ENCODE measurements at places on chromosomes 1 and 21.

- peak; percentile 50 for DNase-seq
Observed at GRCh38 chr21:38386967-38387366, 111.3 kb downstream of the ERG start.

- no peak for DNase-seq
Observed at GRCh38 chr1:31802190-31803150, 13.4 kb downstream of the SPOCD1 start.

- no peak for DNase-seq
Observed at GRCh38 chr1:228001738-228002535, 4.9 kb upstream of the WNT3A start.

GRCh38 chr1:42214447-42214871, 49.9 kb upstream of the GUCA2A start:
- DNase-seq, result peak; percentile 47

- DNase-seq, result no peak
Observed at GRCh38 chr21:38834725-38835124, 29.0 kb downstream of the ETS2 start.

DNA sequence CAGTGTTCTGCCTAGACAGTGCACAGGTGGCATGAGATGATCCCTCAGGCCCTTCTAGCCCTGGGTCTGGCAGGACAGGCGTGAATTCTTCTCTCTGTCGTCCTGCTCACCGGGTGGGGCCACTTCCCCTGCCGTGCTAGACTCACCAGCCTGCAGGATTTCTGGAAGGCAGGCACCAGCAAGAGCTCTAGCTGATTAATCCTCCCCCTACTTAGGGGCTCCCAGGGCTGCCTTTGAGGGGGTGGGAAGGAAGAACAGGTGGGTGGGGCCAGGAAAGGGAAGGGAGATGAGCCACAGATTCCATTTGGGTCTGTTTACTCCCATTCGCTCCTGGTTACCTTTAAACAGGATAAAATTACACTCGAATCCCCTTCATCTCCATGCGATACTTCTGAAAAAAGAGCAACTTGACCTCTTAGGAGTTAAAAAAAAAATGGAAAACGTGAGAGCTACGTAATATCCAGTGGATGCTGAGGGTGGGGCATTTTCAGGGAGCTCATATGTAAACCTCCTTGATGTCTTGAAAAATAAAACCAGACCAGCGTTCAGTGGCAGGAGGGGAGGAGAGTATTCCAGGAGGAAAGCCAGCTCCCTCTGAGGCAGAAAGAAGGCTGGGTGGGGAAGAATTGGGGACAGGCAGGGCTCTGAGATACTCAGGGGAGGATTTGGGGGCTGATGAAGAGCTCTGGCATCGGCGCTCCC, 665.5 kb downstream of the PTPRU start:
- no peak for DNase-seq

DNA sequence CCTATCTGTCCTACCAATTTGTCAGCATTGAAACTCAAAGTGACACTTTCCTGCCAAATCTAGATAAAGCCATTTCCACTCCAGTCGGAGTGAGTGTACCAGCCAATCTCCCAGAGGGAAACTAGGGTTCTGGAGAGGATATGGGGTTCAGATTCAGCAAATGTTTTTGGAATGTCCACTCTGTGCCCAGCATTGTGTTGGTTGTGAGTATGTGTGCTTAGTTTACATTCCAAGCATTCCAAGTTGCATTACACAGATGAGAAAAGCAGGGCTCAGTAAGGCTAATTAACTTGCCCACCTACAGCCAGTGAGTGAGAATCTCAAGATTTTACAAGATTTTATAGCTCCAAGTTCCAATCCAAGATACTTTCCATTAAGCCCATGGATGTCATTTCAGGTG, 26.4 kb upstream of the RGS16 start:
- no peak for DNase-seq

DNA sequence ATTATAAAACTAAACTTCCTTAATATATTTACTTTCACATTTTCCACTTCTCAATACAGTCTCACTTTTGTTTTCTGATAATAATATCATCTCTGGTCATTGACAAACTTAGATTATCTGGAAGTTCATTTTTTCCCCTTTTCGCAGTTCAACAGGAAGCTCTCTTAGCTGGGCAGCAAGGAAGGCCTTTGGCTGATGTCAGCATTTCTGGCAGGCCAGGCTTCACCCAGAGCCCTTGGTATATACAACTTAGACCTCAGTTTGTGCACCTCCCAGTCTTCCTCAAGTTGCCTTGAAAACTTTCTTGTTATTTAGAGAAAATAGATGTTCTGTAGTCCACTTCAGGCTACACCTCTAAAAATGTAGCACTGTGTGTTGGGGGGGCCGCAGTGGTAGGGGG, 1103.6 kb downstream of the AMY1C start:
- DNase-seq, result no peak

DNA sequence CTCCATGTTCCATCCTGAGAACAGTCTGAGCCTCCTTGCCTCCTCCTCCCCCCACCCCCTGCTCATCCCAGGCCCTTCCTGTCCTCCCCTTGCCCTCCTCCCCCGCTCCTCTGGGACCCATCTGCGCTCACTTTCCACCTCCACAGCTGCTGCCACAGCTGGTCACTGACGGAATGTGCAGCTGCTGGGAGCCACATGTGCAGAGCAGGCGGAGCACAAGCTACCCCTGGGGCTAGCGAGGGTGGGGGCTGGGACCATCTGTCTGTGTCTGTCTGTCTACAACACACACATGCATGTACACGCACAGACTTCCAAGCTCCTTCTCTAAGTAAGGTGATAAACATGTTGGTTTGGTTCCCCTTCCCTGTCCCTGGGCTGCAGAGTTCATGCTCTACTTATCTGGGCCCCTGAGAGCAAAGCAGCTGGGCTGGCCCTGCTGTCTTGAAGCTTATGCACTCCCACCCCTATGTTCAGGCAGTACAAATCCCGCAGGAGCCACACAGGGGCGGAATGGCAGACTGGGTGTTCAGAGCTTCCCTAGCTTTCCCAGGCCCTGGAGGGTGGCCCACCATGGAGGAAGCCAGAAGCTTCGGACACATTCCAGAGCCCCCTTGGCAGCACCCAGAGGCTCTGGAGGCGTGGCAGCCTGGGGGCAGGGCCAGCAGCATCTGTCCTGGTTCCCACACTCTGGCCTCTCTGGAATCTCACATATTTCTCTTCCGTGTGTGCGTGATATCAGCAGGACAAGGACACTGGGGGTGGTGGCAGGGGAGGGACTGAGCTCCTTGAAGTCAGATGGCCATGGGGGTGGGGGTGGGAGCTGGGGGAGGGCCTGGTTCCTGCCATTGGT, 7.0 kb upstream of the HEYL start:
- DNase-seq, result peak; percentile 62

GRCh38 chr1:208654241-208654640, 410.1 kb upstream of the PLXNA2 start:
- peak; percentile 34 for DNase-seq

- peak; percentile 87 for DNase-seq
Observed at GRCh38 chr1:97013941-97014340, 292.4 kb downstream of the PTBP2 start.

- no peak for DNase-seq
Observed at GRCh38 chr1:41700986-41701535, 216.6 kb upstream of the EDN2 start.

DNA sequence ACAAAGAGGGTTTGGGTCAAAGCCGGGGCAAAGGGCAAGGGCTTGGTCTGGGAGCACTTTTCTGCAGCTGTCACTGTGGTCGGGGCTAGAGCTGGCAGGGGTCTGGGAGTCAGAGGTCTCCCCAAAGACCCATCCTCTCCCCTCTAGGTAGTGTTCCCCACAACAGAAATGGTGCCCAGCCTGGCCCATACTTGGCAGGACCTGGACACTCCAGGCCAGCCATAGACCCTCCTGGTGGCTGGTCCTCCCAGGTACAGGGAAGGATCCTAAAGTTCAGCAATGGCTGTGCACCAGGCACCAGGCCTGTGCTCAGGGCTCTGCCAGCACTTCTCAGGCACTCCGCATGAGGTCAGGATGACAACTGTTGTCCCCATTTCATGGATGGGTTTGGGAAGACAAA, 11.0 kb downstream of the ESPN start:
- DNase-seq, result no peak

- peak; percentile 42 for DNase-seq
Observed at GRCh38 chr1:64195081-64195395, 8.4 kb upstream of the UBE2U start.

GRCh38 chr21:29449306-29449950, 150.7 kb downstream of the BACH1 start:
- no peak for DNase-seq

- no peak for DNase-seq
Observed at GRCh38 chr21:34803782-34804370, 135.1 kb downstream of the CLIC6 start.

DNA sequence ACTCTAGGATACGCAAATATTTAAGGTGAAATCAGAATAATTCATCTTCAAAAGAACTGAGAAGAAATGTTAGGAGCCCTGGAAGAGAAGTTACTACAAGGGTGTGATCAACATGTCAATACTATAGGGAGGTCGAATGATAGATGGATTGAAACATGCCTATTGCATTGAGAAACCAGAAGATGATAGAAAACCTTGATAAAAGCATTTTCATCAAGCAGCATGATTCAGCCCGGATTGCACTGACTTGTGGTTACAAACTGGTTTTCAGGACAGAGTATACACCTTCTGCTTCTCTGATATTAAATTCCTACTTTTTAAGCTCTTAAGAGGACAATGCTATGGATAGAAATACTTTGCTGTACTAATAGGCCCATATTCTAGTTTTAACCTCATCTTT, 164.2 kb downstream of the FMN2 start:
- peak; percentile 62 for DNase-seq

GRCh38 chr1:224852901-224853568, 76.4 kb upstream of the DNAH14 start:
- peak; percentile 70 for DNase-seq

GRCh38 chr1:111976332-111976731, 13.1 kb downstream of the KCND3 start:
- no peak for DNase-seq

GRCh38 chr1:167474191-167474641, 44.1 kb downstream of the CD247 start:
- DNase-seq, result no peak

DNA sequence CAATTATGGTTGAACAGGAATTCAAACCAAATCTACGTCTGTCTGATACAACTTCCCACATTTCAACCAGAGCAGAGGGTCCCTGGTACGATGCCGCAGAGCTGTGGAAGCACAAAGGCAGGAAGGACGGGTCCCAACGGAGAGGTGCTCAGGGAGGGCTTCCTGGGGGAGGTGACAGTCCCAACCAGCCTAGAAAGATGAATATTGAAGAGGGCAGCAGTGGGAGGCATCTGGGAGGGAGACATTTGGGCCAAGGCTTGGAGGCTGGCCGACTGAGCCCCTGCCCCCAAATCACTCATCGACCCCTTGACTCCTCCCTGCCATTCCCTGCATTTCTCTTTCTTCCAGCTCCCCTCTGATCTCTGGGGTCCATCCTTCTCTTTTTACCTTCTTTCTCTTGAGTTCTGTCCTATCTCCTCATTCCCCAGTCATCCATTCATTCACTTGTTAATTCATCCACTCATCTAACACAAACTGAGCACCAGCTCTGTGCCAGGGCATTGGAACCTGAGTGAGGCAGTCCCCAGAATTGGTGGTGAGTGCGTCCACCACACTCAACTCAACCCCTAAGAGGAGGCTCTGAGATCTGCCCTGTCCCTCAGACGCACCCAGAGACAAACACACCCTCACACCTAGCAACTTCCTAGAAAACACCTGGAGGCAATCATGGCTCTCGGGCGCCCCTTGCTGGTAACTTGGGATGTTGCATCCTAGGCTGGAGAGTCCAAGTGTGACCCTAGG, 13.2 kb upstream of the CELA3B start:
- DNase-seq, result peak; percentile 63

- no peak for DNase-seq
Observed at GRCh38 chr1:154744352-154745035, 125.6 kb downstream of the KCNN3 start.

DNA sequence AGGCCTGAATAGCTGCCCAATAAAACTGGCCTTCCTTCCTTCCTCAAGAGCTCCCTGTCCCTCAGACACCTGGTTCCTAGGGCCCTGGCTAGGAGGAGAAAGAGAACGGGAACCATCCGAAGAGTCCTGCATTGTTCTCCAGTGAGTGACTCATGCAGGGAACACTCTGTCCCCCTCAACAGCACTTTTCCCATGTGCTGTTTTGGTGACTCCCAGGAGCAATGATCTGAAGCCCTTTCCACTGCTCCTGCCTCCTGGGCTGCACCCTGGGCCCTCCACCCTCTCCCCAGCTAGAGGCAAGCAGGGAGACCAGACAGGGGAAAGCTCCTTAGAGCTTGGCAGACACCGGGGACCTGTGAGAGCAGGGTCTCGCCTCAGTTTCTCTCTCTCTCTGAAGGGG, 18.9 kb downstream of the TNNT2 start:
- peak; percentile 17 for DNase-seq

GRCh38 chr1:231420299-231420958, 1.7 kb downstream of the EGLN1 start:
- peak; percentile 31 for DNase-seq

DNA sequence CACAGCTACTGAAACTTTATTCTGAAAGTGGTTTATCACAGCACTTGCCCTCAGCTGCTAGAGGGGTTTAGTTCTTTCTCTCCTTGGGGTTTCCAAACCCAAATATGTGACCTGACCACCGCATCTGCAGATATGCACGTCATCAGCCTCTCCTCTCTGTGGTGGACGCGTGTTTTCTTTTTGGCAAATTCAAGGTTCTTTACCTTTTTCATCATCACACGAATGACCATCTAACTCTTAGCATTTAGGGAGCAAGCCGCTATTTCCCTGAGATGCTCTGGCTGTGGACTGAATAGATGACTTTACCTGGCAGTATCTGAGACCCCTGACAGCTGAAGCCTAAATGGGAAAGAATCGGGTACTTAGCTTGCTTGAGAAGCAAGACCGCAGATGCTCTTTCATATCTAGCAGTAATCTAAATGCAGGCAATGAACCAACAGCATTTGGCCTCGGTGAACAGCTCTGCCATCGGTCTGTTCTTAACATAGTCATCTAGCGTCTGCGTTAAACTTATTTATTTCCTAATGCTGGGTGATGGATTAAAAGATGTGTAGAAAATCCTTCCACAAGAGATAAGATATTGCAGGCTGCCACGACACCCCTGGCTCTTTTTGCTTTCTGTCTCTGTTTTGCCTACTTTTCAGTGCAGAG, 463.4 kb downstream of the CAMTA1 start:
- no peak for DNase-seq

GRCh38 chr1:206974140-206974539, 3.9 kb upstream of the FCAMR start:
- no peak for DNase-seq
